Amniotic epithelial cell (primary cell): ENCODE measurements at places on chromosomes 13 and 19.

DNA sequence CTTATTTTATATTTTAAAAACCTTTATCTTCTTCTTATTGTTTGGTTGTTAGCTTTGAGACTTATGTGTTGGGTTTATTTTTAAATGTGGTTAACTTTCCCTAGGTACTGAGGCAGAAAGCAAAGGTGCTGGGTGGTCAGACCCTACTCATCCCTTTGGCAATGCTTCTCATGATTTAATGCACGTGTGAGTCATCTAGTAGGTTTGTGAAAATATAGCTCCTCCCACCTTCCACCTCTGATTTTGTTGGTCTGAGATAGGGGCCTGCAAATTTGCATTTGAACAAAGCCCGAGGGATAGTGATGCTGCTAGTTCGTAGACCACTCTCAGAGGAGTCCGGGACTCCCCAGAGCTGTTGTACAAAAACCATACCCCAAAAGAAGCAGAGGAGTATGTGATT lies 771.3 kb upstream of the ARGLU1 start:
- peak; percentile 76 for DNase-seq

DNA sequence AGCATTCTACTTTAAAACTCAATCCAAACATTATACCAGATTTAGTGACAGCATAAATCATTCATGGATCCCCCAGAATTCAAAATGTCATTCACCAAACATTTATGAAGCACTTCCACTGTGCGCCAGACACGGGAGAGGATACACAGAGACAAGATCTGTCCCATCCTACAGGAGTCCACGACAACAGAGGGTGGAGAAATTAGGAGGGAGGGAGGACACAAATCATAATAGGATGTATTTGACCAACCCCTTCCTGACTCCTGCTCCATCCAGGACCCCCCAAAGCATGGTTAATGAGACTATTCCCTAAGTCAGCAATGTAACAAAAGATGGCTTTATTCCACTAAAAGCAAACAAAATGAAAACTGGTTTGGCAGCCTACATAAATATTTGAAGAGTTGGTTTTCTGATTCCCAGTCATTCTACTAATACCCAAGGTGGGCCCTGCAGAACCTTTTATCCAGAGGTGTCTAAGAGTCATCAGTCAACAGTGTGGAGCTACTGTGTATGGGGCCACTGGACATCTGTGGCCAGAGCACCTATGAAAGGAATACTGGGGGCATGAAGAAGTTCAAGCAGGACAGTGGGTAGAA lies 62.8 kb upstream of the DOCK9 start:
- no peak for DNase-seq

DNA sequence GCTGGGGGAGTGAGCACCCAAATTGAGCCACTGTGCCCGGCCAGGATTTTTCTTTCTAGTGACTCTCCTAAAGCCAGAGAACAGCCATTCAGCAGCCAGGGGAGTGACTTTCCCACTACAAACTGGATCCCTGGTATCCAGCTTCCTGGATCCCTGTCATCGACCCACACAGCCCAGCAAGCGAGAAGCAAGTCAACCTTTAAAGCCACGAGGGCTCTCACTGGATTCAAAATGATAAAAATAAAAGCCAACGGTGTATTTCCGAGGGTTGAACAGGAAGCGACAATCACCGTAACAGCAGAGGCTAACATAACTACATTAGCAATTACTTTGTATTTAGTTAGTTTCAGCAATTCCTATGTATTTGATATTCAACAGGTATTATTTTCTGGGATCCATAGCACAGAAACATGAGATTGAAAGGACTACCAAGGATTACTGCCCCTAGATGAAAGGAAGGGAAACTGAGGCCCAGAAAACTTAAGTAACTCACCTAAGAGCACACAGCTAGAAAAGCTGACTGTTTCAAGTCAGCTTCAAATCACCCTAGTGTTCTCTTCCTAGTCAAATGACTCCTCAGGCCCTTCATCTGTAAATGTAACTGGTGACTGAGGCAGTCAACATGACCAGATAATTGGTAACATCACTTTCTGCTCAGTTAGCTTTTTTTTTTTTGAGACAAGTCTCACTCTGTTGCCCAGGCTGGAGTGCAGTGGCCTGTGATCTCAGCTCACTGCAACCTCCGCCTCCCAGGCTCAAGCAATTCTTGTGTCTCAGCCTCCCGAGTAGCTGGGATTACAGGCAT lies 2.7 kb downstream of the RFX1 start:
- DNase-seq = no peak

DNA sequence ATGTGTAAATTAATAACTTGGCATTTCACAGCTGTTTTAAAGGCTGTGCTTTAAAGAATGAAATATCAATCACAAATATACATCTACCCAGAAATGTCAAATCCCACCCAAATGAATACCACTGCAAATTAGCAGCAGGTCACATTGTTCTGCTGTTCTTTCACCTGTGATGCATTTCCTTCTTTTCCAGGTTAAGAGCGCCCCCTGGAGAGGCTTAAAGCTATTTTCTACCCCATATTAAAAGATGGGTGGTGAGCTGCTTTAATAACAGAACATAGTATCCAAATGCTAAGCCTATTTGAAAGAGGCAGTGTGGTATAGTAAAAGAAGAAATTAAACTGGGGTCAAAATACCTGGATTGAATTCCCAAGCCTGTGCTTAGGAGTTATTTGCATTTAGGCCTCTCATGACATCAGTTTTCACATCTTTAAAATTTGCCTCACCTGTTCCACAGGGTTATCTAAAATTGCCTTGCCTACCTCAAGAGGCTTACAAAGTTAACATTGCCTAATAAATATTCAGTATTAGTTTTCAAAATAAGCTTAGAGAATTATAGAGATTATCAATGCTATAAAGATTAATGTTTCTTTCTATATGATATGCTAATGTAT lies 396.9 kb upstream of the SLITRK5 start:
- peak; percentile 52 for DNase-seq

- DNase-seq = no peak
These were observed 2.1 kb upstream of the CEACAM7 start for GRCh38 chr19:41689993-41690800.

DNA sequence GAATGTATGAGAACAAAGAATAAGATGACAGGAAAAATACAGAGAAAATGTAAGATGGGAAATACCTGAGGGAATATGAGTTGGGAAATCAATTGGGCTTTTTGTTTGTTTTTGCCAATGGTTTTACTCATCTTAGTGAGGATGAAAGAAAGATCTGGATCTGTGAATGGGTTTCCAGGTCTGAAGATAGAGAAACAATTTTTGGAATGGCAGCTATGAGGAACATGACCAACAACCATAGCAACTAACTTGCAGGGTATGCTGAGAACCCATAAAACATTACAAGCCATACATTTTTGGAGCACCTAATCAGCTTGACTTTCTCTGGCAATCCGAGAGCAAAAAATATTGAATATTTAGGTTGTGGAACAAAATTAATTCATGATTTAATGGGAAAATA lies 290.0 kb downstream of the KCTD12 start:
- DNase-seq = peak; percentile 2

GRCh38 chr19:8657869-8658268 lies 27.4 kb downstream of the NFILZ start:
- no peak for DNase-seq

DNA sequence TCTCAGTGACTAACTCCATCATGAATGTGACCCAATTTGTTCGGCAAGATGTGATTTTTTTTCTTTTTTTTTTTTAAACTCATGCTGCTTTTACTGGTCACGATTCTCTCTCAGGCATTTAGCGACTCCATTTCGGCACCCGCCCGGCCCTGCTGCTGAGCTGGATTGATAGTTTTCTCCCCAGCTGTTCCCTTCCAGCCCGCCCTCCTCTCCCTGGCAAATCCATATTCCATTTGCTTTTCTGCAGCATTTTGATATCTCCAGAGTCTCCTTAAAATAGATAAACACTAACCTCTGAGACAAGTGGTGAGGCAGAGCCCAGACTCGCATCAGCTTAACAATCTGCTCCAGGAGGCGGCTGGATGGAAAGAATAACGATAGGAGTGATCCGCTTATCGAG lies 55.5 kb upstream of the KATNAL1 start:
- DNase-seq = peak; percentile 26

DNA sequence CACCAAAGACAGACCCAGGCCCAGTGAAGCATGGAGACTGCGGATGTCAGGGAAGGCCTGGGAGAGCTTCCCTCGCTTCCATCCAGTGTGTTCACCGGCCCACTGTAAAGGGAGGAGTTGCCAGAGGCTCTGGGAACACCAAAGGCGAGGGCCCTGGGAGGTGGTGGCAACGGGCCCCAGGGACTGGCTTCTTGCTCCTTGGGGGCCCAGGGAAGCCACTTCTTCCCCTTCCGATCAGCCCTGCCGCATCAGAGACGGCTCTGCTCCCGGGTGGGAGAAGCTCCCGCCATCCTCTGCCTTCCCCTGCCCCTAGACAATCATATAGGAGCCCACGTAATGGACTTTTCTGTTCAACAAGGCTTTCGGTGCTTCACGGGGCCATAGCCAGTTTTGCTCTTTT lies 83.4 kb upstream of the GPR183 start:
- DNase-seq = no peak

DNA sequence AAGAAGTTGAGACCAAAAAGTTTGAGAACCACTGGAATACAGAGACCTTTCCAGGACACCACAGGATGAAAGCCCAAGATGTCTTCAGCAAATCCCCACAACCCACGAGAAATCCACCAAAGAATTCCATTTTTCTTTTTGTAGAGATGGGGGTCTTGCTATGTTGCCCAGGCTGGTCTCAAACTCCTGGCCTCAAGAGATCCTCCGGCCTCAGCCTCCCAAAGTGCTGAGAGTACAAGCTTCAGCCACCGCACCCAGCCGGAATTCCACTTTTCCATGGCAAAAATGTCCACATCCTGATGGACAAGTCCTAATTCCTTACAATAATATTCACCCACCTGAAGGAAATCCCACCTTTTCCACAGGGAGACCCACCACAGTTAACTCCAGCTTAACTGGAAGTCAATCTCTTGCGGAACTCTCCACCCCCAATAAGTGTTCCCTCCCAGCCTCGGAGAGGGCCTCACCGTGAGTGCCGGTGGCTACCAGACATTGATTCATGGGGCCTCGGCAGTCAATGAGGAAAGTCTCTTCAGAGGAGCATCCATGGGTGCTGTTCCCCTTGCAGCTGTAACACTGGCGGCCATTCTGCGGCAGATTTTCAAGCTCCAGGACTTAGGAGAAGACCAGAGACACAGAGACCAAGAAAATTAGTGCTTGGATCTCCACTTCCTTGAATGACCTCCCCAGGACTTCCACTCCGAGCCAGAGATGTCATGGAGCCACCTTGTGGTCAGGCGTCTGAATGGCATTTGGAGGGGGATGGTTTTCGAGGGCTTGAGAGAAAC lies 12.3 kb upstream of the CADM4 start:
- DNase-seq = peak; percentile 62

DNA sequence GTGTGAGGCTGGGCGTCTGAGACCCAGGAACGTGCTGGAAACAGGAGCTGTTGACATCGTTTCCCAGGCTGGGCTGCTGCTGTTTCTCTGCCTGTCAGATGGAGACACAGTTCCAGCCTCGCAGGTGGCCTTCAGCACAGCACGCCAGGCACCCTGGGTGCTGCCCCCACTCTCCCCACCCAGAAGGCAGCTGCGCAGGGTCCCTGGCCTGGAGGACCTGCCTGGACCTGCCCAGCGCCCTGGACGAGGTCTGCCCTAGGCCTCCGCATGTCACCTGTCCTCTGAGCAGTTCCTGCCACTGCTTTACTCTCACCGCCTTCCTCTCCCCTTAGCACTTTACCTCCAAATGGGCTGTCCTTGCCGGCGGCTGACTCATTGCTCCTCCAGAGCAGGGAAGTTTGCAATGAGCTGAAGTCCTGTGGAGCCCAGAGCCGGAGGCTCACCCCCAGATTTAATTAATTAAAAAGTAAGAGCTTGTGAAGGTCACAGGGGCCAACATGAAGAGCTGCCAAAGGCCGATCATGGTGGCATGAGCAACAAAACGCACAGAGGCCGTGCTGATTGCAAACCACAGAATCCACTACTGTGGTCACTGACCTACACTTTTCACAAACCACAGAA lies 32.2 kb downstream of the C13orf46 start:
- peak; percentile 67 for DNase-seq

- DNase-seq = no peak
These were observed 251.6 kb upstream of the TSHZ3 start for GRCh38 chr19:31600731-31601295.

DNA sequence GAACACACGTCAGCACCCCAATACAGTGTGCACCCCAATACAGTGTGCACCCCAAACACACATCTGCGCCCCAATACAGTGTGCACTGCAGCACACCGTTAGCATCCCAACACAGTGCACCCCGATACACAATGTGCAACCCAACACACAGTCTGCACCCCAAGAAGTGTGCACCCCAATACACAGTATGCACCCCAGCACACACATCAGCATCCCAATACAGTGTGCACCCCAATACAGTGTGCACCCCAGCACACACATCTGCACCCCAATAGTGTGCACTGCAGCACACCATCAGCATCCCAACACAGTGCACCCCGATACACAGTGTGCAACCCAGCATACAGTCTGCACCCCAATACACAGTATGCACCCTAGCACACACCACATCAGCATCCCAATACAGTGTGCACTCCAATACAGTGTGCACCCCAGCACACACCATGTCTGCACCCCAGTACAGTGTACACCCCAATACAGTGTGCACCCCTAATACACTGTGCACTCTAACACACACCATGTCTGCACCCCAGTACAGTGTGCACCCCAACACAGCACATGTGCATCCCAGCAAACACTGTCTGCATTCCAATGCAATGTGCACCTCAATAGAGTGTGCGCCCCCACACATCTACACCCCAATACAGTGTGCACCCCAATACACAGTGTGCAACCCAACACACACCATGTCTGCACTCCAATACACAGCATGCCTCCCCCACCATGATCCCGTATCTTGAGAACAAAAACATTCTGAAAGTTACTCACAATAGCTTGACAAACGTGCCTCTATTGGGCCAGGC lies 855 bp upstream of the CARS2 start:
- no peak for DNase-seq

DNA sequence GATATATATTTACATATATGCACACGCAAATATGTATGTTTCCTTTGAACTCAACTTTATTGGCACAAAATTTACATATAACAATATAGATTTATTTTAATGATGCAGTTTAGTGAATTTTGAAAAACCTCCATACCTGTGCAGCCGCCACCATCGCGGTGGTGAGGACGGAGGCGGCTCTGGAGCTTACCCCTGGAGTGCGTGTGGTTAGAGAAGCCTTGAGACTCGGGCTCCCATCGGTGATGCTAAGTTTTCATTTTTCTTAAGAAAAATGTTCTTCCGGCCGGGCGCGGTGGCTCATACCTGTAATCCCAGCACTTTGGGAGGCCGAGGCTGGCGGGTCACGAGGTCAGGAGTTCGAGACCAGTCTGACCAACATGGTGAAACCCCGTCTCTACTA lies 31.8 kb downstream of the GJA3 start:
- DNase-seq = no peak
